ENCODE measurements at places on chromosomes 6 and 20.

DNA sequence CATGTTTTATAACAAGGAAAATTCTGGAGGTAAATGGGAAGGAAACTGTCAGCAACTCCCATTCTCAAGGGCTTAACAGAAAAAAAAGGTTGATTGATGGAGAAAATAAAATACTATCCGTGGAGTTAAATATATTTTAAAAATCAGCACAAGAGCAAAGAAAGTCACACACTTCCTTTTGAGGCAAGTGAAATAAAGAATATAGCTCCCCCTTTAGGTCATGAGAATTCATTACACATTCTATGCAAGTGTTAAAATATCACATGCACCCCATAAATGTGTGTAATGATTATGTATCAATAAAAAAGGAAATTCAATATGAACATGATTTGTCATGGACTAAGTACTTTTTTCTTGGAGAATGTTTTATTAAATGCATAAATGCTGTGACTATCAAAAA, 349.2 kb downstream of the TPBG start:
- no peak for DNase-seq

DNA sequence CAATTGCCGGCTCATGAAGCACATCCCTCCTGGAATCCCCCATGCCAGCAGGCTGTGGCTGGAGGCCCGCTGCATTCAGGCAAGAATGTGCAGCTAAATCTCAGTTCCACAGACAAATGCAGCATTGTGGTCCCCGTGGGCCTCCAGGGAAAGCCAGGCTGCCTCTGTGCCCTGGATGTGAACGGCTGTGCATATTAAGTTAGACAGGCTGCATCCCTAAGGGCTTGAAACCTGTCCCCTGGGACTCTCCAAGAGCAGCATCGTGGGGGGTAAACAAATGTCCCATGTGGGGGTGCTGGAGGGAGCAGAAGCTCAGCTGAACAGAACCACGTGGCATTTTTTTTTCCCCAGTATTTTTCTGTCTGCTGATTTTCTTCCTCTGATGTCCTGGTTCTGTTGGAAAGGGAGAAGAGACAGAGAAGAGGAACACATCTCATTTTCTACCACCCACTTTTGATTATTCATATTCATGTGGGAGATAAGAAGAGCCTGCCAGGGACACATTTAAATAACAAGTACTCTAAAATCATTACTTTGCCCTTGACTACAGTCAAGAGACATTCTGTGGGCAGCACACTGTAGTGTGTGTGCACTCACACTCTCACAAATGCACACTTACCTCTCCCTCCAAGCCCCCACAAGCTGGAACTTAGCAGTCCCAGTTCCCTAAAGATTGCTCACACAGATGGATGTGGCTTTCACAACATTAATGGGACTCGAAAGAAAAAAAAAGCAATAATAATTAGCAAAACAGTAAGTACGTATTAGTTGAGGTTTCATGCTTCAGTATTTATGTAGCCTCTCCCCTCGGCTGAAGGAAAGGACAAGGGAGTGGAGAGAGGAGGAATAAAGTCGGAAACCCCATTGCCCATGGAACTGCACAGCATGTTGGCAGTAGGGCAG, 16.9 kb downstream of the GFOD1 start:
- DNase-seq, result peak; percentile 14

GRCh38 chr20:43820731-43821330, 93.8 kb upstream of the TOX2 start:
- DNase-seq, result no peak

DNA sequence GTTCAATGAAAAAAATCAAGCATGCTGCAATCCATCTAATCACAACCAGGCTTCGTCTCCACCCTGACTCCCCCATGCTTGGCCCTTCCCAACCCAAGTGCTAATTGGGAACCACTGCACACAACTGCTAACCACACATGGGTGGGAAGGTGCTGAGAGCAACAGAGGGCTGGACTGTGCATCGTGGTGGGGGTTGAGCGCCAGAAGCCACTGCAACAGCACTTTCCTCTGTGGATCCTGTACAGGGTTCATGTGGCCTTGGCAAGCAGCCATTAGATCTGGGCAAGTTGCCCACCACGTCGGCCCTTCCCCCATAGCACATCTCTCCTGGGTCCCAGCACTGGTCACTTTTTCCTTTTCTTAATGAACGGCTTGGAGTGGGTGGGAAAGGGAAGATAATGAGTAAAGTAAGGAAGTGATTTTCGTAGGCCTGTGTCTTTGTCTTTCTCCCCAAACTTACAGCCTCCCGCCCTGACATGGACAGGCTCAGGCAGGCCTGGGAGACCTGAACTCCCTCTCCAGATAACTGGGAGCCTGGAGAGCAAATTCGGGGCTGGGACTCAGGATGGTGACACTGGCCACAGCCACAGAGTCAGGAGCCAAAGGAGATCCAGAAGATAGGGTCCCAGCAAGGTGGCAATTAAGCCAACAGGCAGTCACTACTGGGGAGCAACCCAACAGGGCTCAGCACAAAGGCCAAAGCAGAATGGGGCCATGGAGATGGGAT, 34.4 kb upstream of the MRPS10 start:
- DNase-seq, result no peak

- no peak for DNase-seq
These were observed 24.1 kb upstream of the TRIM27 start for GRCh38 chr6:28947831-28948270.

GRCh38 chr20:40943591-40943990, 85.0 kb upstream of the TOP1 start:
- DNase-seq, result no peak

- DNase-seq, result no peak
These were observed 2.0 kb downstream of the BACH2 start for GRCh38 chr6:90294614-90294988.

GRCh38 chr6:35152067-35152707, 11.0 kb upstream of the TCP11 start:
- no peak for DNase-seq

- DNase-seq, result no peak
These were observed 58.8 kb downstream of the TPD52L1 start for GRCh38 chr6:125212377-125212776.

DNA sequence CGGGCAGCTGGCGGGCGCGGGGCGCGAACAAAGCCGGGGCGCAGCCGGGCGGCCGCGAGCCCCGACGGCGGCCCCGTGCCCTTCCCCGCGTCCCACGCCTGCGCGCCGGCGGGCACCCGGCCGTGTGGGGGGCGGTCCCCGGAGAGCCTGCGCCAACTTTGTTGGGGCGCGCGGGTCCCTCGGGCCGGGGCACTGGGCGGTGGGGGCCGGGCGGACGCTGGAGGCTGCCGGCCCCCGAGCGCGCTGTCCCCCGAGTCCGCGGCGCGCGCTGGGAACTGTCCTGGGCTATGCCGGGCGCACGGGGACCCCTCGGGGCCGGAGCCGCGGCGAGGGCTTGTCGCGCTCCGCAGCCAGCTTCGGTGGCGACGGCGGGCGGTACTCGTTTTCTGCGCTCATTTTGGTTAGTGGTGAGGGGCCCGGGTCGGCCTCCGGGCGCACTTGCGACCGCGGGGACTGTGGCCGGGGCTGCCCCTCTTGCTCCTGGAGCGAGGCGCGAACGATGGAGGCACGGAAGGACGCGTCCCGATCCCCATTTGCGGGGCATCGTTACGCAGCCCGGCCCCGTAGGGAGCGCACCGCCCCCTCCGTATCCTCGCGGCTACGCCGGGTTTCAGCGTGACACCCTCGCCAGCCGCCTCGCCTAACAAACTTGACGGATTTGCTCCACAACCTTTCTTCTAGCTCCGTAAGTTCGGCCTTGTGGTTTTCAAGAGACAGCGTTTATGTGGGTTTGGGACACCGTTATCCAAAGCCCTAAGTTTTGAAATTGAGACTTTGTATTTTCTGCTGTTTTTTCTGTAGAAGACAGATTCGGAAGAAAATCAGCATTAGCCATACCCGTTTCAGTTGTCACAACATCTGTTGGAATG, 622 bp downstream of the SS18L1 start:
- peak; percentile 39 for DNase-seq

- no peak for DNase-seq
These were observed 569.1 kb upstream of the ID4 start for GRCh38 chr6:19268117-19268516.

DNA sequence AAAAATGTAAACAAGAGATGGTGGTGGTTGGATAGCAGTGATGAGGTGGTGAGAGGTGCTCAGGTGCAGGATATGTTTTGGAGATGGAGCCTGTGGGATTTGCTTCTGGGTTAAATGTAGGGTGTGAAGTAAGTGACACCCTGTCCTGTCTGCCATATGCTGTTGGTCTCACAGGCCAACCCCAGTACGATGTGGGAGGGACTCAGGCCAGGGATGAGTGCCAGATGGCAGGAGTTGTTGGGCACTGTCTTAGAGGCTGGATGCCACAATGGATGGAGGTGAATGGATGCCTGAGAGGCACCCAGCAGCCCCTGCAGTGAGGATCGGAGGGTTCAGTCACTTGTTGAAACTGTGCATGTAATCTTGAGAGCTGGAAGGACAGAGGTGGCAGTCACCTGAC, 259.3 kb downstream of the NRN1 start:
- DNase-seq, result no peak

DNA sequence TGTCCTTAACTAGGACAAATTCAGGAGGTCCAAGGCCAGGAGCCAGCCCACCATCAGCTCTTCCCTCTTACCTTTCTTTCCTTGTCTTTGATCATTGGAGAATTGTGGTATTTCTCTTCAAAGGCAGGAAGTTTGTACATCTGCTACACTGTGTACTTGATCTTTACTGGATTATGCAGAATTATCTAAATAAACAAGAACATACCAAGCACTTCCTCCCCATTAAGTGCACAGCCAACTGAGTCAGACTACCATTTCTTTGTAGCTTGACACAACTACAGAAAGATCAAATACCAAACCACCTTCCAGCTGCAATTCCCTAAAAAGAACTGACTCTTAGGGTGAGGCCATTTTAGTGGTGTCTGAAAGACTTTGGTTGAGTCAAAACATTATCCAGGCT, 195.1 kb downstream of the HDGFL1 start:
- DNase-seq, result no peak

DNA sequence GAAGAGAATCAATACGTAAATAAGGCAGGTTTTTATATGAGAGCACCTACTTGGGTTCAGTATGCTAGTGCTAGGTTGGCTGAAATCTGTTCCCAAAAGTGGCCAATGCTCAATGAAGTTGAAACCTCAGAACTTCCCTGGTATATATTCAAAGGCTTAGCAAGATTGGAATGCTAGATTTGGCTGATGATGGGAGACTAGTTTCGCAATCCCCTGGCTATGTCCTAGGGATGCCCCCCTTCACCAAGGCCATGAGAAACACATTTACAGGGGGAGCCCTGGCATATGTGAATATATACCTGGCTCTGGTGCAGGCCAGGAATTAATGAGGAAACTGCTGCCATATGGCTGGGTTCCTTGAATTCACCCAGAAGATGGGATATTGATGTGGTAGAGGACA, 142.4 kb upstream of the C6orf118 start:
- DNase-seq, result no peak

DNA sequence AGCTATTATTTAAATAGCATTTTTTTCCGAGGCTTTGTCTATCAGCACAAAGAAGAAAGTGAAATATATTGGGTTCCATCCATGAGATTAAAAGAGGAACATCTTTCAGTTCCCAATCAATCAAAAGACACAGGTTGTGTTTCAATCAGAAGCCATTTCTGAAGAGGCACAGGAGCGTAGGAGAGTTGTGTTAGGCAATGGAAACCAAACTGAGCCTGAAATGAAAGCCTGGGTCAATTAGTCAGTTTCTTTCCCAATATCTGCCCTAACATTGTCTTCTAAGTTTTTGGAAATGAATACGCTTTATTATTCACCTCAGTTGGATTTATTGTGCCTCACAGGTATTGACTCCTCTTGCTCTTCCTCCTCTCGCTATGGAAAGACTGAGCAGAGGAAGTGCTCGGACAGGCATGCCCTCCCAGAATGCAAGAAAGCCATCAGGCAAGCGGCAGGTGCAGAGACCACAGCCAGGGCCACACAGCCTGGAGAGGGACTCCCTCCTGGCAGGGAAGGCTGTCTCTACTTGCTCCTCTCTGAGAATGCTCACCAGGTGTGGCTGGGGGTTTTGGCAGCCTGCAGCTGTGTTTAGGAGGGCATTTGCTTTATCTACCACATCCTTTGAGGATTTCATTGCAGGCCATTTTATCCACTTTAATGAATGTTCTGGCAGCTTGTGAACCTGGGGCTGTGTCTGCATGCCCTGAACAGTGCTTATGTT, 100.8 kb upstream of the NEDD9 start:
- DNase-seq, result no peak
